NCI-H1694 (cell line): ENCODE measurements at places on chromosomes 2 and 18.

DNA sequence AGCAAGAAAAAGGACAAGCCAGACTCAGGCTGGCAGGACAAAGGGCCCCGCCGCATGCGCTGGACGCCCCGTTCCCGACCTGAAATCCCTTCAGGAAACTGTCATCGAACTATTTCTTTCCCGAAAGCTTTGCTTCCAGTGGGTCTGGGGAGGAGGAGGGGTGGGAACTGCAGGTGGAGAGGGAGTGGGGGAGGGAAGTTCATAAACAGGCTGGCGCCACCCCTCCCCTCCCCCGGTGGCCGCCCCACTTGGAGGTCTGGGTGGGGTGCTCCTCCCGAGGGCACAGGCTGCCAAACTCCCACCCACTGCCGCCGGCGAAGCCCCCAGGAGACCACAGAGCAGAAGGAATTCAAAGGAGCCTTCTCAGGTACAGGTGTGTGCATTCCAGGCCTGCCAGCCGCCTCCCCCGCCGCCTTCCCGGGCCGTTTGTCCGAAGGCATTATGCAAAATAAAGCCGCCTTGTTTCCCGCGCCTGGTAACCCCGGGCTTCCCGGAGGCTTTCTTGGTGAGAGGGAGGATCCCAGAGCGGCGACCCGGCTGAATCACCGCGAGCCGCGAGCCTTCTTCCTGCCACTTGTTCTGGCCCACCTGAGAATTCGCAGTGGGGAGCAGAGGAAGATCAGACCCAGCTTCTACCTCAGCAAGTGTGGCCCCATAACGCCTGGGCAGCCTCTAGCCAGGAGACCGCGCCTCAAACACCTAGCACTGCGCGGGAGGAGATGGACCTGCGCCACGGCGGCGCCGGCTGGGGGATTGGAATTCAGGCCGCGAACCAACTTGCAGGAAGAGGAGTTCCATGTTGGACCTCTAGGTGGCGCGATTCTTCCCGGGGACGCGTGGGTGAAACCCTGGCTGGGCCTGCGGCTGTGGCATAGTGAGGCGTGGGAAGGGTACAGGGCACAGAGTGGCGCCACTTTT is 101.9 kb downstream of the FOXI3 start:
- no peak for DNase-seq

DNA sequence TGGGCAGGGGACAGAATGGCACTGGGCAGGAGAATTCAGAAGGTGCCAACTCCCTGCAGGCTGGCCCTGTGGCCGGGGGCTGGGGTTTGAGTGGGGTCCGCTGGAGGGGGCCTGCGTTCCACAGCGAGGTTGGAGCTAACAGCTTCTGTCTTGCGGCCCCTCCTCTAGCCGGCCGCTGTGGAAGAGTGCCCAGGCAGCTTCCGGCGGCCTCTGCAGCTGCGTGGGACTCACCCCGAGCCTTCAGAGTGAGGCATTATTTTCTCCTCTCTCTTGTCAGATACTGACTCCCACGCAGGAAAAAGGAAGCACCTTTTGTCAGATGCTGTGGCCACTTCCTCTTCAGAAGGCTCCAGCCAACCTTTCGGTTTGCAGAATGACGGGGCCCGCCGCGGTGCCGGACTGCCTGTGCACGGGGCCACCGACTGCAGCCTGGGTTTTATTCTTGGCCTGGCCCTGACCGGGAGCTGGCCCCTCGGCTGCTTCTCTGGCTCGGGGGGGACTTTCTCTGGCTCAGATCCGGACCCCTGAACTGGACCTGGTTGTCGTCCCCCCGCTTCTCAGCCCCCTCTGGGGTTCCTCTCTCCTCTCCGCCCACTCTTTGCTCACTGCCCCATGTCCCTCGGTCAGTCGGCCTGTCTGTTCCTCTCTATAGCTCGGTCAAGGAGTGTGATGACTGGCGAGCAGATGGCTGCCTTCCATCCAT is 40.1 kb downstream of the ARHGAP25 start:
- DNase-seq = no peak

DNA sequence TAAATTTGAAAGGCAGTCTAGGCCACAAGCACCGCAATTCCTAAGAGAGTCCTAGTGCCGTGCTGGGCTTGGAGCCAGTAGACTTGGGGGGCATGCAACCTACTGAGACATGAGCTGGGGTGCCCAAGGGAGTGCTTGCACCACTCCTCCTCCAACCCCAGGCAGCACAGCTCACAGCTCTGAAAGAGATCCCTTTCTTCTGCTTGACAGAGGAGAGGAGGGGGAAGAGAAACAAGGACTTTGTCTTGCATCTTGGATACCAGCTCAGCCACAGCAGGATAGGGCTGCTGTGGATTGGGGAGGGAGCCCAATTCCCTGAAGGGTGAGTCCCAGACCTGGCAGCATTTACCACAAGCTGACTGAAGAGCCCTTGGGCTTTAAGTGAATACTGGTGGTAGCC is 134.6 kb downstream of the TMEM131 start:
- no peak for DNase-seq

DNA sequence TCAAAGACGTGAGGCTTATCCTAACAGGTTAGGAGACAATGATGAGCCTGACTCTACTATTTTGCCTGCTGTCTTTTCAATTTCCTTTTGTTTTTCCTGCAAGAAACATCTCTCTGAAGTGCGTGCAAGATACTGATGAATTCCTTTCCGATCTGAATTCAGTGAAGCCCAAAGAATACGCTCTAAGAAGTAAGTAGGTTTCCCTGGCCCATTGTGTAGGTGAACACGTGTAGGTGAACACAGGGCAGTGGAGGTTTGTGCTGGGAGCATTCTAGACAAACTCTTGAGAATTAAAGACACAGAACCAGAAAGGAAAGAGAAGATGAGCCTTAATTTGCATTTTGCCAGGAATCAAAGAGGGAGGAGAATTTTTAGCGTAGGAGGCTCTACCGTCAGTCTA is 132.0 kb downstream of the ZNF532 start:
- no peak for DNase-seq

- no peak for DNase-seq
Measured at GRCh38 chr2:24045511-24046508, 1.4 kb downstream of the WDCP start.

- DNase-seq = no peak
Measured at GRCh38 chr2:223523551-223524001, 78.6 kb downstream of the SCG2 start.

DNA sequence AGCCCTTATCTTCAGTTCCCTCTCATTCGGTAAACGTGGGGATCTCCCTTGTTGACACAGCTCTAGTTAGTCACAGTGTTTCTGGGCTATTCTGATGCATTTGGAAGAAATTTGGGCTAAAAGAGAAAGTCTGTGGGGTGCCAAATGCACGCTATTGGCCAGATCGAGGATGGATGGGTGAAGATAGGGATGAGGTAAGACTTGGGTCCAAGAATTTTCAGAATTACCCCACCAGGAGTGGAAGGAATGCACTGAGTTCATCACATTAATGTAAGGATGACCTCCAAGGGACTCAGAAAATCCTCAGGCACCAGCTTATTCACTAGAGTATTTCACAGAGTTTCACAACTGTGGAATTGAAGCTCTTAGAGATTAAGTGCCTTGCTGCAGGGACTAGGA is 49.3 kb downstream of the NRP2 start:
- DNase-seq = no peak

DNA sequence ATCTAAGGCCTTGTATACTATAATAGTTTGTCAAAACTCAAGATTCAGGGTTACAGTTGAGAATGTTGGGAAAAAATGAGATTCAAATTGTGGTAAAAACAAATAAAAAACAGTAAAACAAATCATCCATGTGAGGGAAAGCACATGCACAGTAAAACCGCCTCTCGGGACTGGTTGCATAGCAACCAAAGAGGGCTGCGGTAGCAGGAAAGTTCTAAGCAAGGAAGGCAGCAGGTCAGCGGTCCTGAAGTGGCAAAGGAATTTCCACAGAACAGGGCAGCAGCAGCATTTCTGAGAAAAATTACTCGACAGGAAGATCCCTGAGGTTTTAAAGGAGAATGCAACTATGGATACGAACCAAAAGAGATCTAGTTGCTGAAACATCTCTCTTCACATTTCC is 93.7 kb downstream of the DYNAP start:
- DNase-seq = no peak

GRCh38 chr2:120809151-120809550 is 73.5 kb downstream of the GLI2 start:
- DNase-seq = no peak

GRCh38 chr2:1818404-1818803 is 74.1 kb upstream of the PXDN start:
- no peak for DNase-seq

DNA sequence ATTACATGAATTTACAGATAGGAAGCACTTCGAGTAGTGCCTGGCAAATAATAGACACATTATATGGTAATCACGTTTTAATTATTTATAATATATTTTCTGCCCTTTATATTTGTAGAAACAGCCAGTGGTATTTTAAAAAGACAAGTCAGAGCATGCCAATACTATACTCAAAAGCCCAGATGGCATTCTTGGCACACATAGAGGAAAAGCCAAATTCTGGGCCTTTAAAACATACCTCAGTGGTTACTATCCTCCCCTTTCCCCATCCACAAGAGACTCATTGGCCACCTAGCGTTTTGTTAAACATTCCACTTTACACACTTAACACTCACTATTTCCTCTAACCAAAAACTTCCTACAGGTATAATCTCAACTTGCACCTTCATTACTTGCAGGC is 63.3 kb upstream of the ZNF804A start:
- peak; percentile 9 for DNase-seq

- DNase-seq = peak; percentile 91
Measured at GRCh38 chr2:18244845-18245244, 315.6 kb downstream of the RDH14 start.

DNA sequence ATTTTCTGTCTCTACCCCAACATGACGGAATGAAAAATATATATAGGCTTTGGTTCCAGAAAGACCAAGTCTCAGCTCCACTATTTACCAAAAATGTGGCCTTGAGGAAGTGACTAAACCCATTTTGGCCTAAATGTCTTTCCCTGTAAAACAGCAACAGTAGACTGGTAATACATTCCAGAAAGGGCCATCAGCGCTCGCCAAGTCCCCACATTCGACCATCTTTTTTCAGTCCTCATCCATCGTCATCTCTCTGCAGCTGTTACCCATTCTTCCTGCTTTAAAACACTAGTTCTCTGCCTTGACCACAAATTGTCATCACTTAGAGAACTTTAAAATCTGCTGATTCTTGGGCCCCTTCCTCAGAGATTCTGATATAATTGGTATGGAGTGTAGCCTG is 183.8 kb upstream of the CTAGE1 start:
- no peak for DNase-seq

DNA sequence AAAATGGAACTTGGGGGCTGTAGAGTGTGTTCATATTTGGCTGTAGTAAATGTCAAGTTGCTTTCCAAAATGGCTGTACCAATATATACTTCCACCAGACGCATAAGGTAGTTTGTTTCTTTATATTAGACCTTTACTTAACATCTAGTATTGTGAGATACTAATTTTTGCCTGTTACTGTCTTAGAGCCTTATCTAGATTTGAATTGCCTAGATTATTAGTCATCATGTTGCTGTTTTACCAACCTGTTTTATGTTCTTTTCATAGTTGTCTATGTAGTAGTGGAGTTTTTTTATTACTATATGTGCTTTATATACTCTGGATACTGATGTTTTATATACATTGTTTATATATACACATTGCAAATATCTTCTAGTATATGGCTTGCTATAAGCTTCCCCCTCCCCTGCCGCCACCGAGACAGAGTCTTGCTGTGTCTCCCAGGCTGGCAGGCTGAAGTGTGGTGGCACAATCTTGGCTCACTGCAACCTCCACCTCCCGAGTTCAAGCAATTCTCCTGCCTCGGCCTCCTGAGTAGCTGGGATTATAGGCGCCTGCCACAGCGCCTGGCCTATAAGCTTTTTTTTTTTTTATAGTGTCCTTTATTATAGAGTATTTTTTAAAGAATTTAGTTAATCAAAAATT is 18.9 kb downstream of the SLC39A10 start:
- DNase-seq = no peak

DNA sequence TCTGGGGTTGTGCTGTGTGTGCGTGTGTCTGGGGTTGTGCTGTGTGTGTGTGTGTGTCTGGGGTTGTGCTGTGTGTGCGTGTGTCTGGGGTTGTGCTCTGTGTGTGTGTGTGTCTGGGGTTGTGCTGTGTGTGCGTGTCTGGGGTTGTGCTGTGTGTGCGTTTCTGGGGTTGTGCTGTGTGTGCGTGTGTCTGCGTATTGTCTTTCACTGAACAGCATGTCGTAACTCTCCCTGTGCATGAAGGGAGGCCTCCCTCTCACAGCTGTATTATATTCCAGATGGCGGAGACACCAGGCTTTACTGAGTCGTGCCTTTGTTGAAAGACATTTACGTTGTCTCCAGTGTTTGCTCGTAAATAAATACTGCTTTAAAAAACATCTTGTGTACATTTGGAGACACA is 5.9 kb downstream of the ACKR3 start:
- no peak for DNase-seq

- no peak for DNase-seq
Measured at GRCh38 chr18:56089612-56090258, 501.7 kb upstream of the TCF4 start.

- no peak for DNase-seq
Measured at GRCh38 chr2:143300536-143300935, 171.3 kb downstream of the ARHGAP15 start.

DNA sequence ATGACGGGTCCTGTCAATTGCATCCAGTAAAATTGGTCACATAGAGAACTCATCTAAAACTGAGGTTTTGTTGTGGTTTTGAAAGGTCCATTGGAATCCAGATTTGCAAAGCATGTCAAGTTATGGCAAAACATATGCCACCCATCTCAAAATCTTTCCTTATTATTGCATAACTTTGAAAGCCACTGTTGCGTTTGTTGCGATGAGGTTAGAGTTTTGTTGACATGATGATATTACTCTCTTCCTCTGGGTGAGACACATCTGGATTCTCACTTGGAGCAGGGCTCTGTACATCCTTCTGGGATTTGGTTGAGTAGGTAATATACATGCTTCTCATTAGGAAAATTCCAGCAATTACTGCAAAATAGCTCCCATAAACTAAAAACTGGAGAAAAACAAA is 20.6 kb downstream of the SCYGR5 start:
- no peak for DNase-seq

DNA sequence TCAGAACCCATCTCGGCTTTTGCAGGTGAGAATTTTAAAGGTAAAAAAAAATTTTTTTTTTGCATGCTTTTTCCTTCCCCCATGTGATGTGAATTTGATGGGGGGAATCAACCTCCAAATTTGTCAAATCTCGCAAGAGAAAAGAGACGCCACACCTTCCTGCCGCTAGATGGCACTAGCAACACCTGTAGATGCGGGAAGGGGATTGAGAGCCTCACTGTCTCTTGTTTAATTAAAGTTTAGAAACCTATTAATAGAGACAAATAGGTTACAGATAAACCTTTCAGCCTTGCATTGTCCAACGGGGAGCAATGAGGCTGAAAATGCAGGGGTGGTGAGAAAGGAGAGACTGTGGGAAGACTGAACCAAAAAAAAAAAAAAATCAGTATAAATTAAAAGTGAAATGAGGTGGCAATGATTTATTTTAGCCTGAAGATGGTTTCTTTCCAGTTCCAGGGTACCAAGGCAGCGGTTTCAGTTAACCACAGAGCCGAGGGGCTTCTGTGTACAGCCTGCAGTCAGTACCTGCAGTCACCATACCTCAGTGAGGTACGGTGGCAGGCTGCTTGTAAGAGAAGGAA is 84.6 kb downstream of the NRP2 start:
- DNase-seq = peak; percentile 83

- DNase-seq = no peak
Measured at GRCh38 chr2:181307203-181307991, 149.8 kb upstream of the ITGA4 start.
